ENCODE measurements at places on chromosomes 11 and 22.
A peak's percentile ranks its signal among the peaks of the same experiment; 100 is the strongest.

DNA sequence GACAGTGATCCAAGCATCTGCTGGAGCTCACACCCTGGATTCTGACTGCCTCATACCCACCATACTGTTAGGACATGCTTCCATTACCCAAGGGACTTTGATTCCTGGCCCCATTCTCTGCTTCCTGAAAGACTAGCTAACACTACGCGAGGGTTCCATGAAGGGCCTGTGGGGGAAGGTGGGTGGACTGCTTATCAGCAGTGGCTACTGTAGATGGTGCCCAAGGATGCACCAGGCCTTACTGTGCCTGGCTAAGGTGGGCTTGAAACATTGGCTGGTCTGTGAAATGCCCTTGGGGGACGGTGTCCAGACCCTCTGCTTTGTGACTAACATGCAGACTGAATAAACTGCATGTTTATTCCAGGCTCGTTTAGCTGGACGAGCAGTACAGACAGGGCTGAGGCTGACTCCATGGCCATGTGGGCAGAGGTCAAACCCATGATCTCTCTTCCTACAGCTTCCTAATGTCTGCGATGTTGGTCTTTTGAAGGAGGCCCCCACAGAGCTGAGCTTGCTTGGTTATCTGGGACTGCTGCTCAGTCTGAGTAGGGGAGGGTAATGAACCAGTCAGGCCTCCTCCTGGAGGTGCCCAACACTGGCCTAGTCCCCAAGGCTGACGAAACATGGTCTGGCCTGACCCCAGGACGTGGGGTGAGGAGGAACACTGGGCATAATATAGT, 48.3 kb upstream of the PHOX2A start:
- no peak for DNase-seq

- DNase-seq = peak; percentile 86
Measured at GRCh38 chr11:36431429-36432092, 78.5 kb downstream of the TRAF6 start.

DNA sequence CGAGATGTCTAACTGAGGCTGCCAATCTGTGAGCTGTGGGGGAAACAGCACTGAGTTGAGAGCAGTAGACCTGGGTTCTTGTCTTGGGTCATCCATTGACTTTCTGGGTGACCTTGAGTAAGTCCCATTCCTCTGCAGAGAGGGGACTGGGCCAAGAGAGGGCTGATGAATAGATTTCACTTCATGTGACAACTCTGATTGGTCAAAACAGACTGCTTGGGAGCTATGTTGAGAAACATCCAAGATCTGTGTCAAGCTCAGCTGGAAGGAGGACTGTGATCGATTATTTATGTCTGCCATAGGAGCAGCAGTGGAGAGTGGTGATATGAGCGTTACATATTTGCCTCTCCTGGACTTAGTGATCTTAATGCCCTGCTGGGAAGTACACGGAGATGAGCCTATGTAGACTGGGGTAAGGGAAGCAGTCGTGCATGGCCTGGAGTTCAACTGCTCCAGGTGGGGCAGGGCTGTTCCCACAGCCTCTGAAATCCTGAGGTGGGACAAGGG, 47.7 kb downstream of the OTOG start:
- DNase-seq = no peak

DNA sequence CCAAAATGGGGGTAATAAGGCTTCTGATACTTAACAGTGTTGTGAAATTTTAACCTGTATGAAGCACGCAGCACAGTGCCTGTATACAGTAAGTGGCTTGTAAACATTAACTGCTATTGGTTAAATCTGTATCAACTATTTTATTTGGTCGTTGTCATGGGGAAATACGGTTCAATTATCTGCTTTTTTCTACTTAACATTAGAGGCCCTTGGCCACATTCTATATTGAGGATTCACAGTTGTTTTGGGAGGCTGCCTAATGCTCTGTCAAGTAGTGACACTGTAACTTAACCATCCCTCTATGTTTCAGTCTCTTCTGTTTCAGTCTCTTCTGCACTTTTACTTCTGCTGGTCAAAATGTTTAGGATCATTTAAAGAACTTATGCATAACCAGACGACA, 95.6 kb downstream of the LDLRAD3 start:
- DNase-seq = no peak

DNA sequence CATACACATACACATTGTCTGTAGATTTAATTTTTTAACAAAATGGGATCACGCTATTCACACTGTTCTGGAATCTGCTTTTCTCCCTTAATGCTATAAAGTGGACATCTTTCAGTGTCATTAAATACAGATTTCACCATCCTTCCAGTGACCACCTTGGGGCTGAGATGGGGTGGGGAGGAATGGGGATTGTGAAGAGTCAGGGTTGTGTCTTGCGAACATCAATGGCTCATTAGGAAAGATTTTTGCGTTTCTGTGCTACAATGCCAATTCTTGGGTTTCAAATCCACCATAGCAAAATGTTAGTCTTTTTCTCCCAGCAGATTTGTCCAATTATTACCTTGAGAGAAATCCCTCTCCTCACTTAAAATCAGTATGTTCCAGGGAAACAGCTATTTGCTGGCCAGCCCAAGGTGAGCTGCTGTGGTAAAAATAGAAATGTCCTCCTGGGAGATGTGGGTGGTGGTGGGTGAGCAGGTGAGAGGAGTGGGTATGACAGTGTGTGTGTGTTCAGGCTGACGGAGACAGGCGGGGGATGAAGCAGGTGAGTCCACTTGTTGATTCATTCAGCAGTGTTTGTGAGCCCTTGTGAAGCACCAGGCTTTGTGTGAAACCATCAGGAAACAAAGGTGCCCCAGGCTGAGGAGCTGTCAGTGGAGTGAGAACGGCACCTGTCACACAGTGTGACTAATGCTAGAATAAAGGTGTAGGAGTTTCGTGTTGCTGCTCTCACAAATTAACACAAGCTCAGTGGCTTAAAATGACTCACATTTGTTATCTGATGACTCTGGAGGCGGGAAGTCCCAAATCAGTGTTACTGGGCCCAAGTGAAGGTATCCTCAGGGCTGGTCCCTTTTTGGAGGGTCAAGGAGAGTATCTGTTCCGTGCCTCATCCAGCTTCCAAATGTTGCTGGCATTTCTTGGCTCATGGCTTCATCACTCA, 1.7 kb upstream of the CBX6 start:
- peak; percentile 41 for DNase-seq

DNA sequence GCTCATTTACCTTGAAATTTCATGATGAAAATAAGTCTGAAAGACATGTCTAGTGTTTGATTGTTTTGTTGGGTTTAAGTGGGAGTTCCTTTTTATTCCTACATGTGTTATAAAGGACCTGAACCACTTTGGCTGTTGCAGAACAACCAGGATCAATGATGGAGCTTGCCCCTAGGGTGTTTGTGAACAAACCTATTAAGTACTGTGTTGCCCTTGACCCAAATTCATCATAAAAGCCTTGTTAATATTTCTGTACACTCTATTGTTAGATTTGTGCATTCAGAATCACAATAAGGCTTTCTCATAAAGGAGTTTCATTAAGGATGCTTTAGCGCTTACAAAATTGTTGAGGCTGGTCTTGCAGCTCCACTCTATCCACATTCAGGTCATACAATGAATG, 452.6 kb downstream of the NELL1 start:
- no peak for DNase-seq

DNA sequence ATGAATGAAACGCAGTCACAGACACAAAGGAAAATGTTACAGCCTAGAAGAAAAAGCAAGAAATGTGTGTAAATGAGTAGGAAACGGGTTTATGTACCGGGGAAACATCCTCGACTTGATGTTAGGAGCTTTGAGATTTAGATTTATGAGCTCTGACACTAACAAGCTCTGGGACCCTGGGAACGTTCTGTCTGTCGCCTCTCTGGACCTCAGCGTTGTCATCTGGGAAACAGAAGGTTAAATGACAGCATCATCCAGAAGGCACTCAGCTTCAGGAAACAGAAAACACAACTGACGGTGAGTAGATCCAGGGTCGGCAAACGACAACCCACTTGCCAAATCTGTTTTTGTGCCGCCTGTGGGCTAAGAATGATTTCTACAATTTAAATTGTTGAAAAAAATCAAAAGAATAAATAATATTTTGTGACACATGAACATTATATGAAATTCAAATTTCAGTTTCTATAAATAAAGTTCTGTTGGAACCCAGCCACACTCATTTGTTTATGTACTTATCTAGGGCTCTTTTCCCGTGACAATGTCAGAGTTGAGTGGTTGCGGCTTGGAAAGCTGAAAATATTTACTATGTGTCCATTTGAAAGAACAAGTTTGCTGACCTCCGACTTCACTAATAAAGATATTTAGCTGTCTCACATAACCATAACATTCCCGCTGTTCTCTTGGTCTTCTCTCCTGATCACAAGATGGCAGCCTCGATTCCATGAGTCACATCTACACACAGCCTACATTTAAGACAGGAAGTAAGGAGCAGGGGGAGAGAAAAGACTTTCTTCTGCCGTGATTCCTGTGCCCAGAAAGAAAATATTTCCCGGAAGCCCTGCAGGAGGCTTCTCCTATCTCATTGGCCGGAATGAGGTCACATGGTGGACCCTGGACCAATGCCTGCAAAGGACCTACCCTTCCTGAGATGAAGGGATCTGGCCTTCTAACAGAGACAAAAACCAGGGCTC, 47.1 kb upstream of the SYT13 start:
- DNase-seq = peak; percentile 47

- no peak for DNase-seq
Measured at GRCh38 chr11:31995032-31995431, 95.8 kb upstream of the RCN1 start.

DNA sequence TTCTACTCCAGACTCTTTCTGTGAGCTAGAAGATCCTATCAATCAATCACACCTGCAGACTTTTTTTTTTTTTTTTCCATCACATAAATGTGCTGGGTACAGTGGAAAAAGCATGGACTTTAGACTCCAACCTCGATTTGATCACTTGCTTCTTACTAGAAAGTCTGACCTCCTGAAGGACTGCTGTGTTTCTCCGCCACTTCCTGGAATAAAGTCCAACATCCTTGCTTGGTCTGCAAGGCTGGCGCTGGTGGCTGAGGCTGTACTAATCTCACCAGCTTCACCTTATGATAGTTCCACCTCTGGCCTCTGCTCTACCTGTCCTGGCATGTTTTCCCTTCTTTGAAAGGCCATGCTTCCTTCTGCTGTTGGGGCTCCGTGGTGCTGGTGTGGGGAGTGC, 60.9 kb upstream of the SESN3 start:
- DNase-seq = peak; percentile 68

DNA sequence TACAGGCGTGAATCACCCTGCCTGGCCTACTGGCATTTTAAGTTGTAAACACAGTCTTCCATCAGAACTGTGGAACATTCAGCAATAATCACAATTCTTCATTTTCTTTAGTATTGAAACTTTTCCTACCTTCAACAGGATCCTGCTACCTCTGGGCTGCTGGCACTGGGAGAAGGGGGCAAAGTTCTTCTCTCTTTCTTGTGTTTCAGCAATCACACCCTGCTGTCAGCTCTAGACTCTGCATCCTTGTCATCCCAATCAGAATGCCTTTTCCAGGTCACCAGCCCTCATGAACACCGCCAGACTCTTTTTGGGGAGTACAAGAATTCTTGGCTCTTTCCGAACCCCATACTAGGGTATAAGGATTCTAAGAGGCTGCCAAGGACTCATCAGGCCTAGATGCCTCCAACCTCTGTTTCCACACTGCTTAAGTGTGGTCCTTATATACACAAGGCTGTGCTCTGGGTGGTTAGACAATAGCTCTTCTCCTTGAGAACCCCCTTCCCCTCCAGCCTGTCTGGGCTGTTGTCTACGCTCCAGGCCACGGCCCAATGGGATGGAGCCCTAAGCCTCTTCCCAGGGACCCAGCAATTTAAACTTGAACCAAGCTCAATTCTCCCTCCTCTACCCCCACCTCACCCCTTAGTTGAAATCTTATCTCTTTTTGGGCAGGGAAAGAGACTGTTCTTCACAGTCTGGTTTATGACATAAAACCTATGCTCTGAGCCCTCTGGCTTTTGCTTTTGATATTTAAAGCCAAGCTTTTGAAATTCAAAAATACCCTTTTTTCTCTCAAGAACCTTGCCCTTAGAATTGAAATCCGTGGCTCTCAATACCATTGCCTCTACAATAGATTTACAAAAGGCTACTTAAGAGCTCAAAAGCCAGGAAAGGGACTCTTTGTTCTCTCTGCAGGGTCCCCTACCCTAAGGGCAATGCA, 327.4 kb downstream of the BUD13 start:
- DNase-seq = no peak

- DNase-seq = peak; percentile 95
Measured at GRCh38 chr22:38981992-38982927, at the start of gene APOBEC3B. Gene APOBEC3B, plus strand, starts transcription at chr22:38982347. Its CDS starts 107 bp downstream, at chr22:38982454.

- no peak for DNase-seq
Measured at GRCh38 chr11:108713076-108713790, 48.4 kb downstream of the DDX10 start.

DNA sequence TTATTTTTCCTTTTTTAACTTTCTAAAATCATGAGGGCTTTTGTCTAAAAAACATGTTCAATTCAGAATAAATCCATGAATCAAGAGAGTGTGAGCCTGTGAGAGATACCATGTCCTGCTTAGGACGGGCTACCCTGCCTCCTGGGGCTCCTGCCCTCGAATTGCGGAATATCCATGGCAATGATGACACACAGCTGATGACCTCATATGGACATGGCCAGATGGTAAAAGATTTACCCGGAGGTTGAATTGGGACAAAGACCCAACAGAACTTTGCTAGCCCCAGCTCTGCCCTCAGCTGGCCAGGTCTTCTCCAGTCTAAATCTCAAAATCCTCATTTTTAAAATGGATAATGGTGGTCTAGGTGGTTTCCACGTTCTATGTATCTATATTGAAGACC, 538.1 kb upstream of the API5 start:
- DNase-seq = no peak

DNA sequence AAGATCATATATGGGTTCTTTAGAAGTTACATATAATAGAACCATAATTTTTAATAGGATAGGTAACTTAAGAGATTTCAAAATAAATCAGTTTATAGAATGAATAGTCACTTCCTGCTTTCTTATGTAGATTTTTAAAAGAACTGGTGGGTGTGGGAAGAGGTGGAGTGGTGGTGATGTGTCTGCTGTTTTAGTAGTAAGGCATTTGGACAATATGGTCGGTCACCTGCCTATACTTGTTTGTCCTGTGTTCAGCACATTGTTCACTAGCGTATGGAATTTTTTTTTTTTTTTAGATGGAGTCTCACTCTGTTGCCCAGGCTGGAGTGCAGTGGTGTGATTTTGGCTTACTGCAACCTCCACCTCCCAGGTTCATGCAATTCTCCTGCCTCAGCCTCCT, 39.3 kb downstream of the CCDC81 start:
- DNase-seq = no peak

GRCh38 chr11:64753380-64754123, 6.2 kb downstream of the PYGM start:
- DNase-seq = no peak
